ENCODE measurements at places on chromosomes 3 and 15. TPM values are rescaled to one million over a fixed set of nuclear protein-coding genes. Genes with fewer than 3 reads are reported as not detected.

DNA sequence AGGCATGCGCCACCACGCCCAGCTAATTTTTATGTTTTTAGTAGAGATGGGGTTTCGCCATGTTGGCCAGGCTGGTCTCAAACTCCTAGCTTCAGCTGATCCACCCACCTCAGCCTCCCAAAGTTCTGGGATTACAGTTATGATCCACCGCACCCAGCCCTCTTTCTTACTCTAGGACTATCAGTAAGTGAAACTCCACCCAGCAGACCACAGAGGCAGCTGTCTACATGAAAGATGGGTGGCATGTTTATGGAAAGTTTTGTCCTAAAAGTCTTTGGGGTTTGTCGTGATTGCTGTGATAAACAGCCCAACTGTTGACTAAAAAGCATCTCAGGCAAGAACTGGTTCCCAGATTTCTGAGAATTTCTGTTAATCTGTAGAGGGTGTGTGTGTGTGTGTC lies 10.9 kb downstream of the ARL6IP5 start:
- DNase-seq: no peak

- DNase-seq: no peak
Measured at GRCh38 chr3:71087143-71088018, 496.1 kb downstream of the FOXP1 start.

GRCh38 chr15:43498990-43499389 lies 6.0 kb upstream of the TP53BP1 start:
- no peak for DNase-seq

The NOX5 gene
- total RNA-seq: 0.06 TPM

DNA sequence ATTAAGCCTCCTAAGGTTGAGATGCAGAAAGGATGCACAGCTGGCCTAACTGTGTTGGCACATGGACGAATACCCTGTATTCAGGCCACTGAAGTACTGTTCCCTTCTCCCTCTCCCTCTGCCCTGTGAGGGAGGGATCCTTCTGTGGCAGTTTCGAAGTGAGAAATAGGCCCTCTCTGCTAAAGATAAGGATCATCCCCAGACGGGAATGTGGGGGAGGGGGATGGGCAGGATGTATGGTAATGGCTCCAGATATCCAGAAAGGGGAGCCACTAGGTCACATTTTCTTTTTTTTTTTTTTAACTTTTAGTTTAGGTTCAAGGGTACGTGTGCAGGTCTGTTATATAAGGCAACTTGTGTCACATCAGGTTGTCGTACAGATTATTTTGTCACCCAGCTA lies 463.1 kb downstream of the TBL1XR1 start:
- DNase-seq: no peak

DNA sequence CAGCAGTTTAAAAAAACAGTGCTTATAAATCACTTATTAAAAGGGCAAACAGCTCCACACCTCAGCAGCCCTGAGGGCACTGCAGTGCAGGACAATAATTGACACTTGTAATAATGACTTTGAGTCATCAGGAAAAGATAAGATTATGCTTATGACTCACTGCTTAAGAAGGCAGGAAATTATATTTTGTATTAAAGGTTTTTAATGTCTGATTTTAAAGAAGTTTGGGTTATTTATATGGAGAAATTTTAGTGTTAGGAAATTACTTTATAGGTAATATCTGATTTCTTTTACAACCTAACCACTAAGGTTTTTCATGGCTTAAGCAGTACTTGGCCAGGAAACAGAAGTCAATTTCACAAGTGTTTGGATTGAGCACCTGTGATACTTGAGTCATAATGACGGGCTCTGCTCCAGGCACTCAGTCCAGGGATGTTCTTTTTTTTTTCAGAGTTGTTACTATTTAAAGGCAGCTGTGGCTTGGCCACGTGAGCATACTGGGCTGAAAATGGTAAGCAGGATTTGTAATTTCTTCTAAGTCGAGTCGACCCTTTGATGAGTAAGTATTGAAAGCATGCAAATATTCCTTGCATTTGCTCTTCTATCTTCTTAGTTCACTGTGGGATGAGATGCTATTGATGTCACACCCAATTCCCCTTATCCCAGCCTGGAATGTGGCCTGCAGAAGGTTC lies 21.6 kb upstream of the SLC6A20 start:
- DNase-seq: peak; percentile 99

- no peak for DNase-seq
Measured at GRCh38 chr3:102532901-102533300, 98.1 kb downstream of the ZPLD1 start.

- no peak for DNase-seq
Measured at GRCh38 chr15:67601073-67601472, 58.6 kb downstream of the MAP2K5 start.

Data from epithelial cell of proximal tubule (primary cell).